ENCODE measurements at places on chromosomes 16 and 17. TPM values are rescaled to one million over a fixed set of nuclear protein-coding genes. Genes with fewer than 3 reads are reported as not detected.

DNA sequence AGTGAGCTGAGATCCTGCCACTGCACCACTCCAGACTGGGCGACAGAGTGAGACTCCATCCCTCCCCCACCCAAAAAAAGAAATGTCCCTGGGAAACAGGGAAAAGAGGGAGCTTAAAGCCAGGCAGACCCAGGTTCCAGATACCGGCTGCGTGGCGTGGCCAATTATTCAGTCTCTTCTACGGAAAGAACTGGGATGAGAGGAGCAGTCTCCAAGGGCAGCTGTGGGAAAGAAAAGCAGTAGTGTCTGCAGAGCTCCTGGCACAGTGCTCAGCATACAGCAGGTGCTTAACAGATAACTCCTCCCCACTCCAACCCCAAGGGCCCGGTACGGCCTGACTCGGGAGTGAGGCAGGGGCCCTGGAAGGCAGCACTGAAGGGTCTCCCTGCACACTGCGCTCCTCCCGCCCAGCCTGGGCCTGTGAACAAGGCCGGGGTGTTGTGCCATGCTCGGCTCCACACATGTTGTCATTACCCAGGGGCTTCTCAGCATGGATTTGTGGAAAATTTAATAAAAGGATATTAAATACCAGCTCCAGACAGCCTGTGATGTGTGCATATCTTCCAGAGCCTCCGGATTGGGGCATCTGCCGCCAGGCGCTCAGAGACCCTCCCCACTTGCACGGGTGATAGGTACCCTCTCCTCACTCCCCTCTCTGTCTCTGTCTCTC, 17.6 kb upstream of the SPPL2C start:
- no peak for DNase-seq

DNA sequence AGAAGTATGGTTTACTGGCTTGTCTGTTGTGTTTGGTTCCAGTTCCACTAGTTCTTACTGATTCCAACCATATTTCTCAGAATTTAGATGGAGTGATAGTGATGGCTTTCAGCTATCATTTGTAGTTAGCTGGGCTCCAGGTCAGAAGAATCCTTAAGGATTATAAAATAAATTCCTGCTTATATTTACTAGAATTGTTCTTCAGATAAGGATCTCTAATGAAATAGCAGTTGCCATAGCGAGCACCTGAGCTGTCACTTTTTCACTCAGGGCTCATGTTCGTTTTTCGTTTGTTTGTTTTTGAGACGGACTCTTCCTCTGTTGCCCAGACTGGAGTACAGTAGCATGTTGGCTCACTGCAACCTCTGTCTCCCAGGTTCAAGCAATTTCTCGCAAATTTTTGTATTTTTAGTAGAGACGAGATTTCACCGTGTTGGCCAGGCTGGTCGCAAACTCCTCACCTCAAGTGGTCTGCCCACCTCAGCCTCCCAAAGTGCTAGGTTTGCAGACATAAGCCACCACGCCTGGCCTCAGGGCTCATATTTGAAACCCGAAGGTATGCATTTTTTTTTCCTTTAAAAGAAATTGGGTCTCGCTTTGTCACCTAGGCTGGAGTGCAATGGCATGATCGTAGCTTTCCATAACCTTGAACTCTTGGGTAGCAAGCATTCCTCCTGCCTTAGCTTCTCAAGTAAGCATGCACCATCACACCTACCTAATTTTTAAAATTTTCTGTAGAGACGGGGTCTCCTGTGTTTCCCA, 42.9 kb downstream of the PAFAH1B1 start:
- DNase-seq, result no peak

DNA sequence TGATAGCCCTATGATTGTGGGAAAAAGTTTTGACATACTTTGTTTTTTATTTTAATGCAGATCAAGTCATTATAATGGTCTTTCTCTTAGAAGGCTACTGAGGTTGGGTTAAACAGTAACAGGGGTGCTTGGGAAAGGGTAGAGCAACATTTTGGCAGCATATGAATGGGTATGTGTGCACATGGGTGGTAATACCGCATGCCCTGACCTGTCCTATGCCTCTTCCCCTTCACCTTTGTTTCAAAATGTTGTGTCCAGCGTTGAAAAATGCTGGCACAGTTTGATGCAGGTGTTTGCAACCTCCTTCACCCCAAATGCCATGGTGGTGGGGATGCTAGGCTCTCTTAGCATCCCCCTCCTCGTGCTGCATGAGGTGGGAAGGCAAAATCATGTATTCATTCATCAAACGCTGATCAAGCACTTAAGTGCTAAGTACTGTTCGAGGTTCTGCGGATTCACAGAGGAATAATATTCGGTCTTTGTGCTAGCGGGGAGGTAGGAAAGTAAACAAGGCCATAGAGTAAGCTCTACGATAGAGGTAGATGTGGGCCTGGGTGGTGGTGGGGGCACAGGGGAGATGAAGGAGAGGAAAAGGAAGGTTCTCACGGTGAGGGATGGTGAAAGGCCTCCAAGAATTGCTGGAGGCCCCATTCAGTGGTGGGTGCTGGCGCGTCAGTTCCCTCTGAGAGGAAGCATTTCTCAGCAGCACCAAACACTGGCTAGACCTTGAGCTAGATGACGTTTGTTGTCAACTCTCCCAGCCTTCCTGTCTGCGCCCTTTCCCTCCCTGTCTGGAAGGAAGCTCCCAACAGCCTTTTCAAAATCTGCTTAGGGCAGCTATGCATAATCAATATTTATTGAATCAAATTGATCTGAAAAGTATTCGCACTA, 13.3 kb upstream of the MARCHF10 start:
- no peak for DNase-seq

- no peak for DNase-seq
Measured at GRCh38 chr17:39166437-39167335, 725 bp upstream of the ARL5C start.

- DNase-seq, result no peak
Measured at GRCh38 chr16:48608452-48608851, 1.5 kb downstream of the N4BP1 start.

GRCh38 chr17:77681861-77682260, 276.6 kb upstream of the TNRC6C start:
- DNase-seq, result no peak

GRCh38 chr17:45018848-45019711, 32.4 kb downstream of the DCAKD start:
- no peak for DNase-seq

GRCh38 chr16:12837291-12837690, 33.6 kb upstream of the CPPED1 start:
- no peak for DNase-seq

- peak; percentile 8 for DNase-seq
Measured at GRCh38 chr17:10295728-10296343, 77.0 kb downstream of the MYH13 start.

- DNase-seq, result no peak
Measured at GRCh38 chr16:7596308-7596707, 263.7 kb downstream of the RBFOX1 start.

GRCh38 chr17:50899005-50899460, 32.9 kb upstream of the TOB1 start:
- no peak for DNase-seq

DNA sequence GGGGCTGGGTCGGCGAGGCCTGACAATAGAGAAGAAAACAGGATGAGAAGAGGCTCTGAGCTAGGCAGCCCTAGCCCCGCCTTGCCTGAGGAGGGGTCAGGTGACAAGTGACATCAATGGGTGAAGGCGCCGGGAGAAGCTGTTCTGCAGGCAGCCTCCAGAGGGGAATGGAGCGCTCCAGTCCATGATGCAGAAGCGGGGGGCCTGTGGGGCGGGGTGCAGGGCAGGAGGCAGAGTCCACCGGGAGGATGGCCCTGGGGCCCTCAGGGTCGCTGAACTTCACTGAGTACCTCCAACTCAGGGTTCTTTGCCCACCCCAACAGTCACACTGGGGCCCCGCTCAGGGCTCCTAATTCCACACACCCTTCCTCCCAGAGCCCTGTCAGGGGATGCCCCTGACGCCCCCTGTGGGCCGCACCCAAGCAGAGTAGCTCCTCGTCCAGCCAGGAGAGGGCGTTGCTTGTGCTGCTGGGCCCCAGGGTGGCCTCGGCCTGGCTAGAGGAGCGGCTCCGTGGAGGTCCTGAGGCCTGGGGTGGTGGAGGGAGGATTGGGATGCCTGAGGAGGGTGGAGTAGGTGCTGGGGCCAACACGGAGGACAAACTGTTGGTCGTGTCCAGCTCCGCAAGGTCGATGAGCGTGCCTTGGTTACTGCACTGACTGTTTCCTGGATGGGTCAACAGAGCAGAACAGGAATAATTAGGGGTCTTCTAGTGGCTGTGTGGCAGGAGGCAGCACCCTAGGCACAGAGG, 20.8 kb downstream of the GGA3 start:
- DNase-seq, result no peak

GRCh38 chr17:81898029-81898866, 3.8 kb upstream of the NPB start:
- DNase-seq, result no peak

GRCh38 chr17:14760212-14760611, 459.3 kb downstream of the HS3ST3B1 start:
- DNase-seq, result no peak

DNA sequence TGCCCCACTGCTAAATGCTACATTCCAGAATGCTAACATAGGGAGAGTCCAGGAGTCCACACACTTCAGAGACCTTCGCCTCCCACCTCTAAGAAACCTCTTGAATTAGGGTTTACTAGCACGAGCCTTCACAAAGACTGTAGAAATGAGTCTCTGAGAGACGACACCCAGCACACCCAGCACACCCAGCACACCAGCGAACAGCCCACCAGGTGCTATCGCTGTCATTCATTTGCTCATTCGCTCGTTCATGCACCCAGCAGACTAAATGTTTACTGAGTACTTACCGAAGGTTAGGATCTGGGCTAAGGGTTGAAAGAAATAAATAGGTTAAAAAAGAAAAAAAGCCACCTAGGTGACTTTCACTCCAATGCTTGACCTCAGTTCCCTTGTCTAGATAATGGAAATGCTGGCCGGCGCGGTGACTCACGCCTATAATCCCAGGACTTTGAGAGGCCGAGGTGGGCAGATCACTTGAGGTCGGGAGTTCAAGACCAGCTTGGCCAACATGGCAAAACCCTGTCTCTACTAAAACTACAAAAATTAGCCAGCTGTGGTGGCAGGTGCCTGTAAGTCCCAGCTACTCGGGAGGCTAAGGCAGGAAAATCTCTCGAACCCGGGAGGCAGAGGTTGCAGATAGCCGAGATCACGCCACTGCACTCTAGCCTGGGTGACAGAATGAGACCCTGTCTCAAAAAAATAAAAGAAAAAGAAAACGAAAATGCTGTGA, 100.8 kb downstream of the ADCY9 start:
- DNase-seq, result no peak

DNA sequence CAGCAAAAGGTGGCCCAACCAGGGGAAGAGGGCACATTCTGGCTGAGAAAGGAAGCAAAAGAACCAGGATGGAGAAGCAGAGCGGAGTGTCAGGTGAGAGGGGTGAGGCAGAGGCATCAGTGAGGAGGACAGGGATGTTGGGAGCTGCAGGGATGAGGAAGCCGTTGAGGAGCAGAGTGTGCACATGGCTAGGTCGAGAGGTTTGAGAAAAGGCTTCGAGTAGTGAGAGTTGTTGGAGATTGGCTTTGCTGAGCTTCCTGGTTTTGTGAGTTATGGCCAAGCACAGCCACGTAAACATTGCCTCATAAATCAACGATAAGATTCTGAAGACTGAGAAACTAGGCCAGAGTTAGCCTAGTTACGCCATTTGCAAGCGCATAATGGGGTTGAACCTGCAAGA, 26.9 kb downstream of the DNAH2 start:
- no peak for DNase-seq

- DNase-seq, result no peak
Measured at GRCh38 chr16:85567101-85567866, 45.8 kb upstream of the GSE1 start.

DNA sequence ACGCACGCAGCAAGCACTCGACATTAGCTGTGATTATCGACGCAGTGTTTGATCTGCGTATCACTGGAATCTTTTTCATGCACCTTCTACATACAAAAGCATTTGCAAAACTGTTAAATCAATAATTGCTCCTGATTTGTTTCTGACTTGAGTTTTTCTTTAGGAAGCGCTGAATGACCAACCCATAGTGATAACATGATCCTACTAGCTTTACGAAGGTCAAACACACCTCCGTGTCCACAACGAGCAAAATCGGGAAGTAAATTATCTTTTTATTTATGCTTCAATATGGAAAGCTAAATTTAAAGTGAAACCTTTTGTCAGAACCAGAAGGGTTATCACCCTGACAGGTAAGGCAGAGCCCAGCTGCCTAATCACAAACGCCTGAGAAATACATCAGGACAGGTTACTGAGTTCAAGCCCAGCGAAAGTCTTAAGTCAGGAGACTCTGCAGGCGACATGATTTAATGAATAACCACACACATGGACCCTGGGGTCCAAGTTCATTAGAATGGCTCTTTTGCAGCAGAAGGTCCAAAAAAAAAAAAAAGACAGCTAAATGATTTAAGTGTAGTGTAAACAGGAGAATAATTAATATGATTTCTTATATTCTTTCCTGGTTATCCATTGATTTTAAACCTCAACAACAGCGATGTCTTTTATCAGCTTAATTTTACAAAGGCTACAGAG, 104.2 kb downstream of the ADCY9 start:
- no peak for DNase-seq

- no peak for DNase-seq
Measured at GRCh38 chr17:45398800-45399199, 33.9 kb downstream of the ARHGAP27 start.

DNA sequence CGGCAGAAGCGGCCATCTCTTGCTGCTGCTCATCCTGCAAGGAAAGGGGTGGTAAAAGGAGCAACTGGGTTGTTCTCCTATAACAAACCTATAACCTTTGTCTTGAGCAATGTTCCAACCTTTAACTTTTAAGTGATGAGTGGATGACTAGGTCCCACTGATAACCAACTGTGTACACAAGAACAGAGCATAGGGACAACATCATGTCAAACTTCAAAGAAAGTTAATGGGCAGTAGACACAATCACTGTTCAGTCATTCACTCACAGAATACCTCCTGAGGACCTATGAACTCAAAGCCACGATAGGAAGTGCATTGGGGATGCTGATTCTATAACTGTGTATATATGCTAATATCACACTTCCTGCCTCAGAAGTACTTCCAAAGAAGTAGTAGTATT, 21.6 kb downstream of the CFAP97D1 start:
- no peak for DNase-seq

The ACSM2B gene
- total RNA-seq, result not detected

The VWA3A gene
- total RNA-seq, result 0.79 TPM

The MAP2K3 gene
- 19.8 TPM for total RNA-seq

The EXOSC6 gene
- 23.7 TPM for total RNA-seq

The TLCD3B gene
- total RNA-seq, result not detected

The CDH5 gene
- total RNA-seq, result 28.5 TPM
